RPMI8226 (cell line): ENCODE measurements at places on chromosomes 7 and 10.

GRCh38 chr10:31635415-31636065, 293.1 kb downstream of the ARHGAP12 start:
- no peak for DNase-seq

DNA sequence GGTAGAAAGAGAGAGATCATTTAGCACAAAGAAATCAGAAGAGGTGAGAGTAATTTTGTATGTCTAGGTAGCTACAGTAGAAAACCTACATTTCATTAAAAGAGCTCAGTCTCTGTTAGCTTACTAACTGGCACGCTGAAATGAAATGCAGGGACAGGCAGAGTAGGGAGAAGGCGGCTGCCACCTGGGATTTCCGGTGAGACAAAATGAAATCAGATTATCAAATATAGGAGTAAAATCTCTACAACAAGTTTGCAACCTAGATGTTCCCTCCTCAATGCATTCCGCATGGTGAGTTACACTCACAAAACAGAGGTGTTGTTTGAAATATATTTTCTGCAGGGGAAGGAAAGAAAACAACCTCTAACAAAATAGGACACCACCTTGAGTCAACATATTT, 55.9 kb downstream of the VOPP1 start:
- DNase-seq = peak; percentile 29

DNA sequence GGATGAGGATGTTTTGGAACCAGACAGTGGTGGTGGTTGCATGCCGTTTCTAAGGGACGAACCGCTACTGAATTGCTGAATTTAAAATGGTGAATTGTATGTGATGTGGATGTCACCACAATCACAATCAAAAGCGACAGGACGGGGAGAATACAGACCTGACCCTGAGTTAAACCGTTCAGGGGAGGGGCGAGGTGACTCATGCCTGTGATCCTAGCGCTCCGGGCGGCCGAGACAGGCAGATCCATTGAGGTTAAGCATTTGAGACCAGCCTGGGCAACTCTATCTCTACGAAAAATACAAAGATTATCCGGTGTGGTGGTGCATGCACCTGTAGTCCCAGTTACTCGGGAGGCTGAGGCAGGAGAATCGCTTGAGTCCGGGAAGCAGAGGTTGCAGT, 46.4 kb downstream of the UNCX start:
- DNase-seq = no peak

DNA sequence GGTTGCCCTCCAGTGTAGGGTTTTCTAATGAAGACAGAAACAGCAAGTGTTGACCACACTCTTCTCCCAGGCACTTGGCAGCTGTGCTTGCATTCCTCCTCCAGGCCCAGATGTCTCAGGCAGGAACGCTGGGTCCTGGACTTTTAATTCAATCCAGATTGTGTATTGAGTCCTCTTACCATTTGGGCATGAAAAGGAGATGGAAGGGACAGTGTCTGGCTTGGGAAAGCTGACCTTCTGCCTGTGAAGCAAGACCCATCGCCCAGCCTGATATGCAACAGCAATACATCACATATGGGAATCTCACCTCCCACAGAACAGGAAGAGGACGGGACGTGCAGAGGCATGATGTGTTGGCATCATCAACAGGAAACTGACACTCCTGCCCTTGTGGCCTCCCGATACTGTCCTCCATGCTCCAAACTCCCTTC, 174.4 kb upstream of the LYZL2 start:
- DNase-seq = no peak

- DNase-seq = no peak
Observed at GRCh38 chr7:2667843-2668242, 20.2 kb upstream of the AMZ1 start.

DNA sequence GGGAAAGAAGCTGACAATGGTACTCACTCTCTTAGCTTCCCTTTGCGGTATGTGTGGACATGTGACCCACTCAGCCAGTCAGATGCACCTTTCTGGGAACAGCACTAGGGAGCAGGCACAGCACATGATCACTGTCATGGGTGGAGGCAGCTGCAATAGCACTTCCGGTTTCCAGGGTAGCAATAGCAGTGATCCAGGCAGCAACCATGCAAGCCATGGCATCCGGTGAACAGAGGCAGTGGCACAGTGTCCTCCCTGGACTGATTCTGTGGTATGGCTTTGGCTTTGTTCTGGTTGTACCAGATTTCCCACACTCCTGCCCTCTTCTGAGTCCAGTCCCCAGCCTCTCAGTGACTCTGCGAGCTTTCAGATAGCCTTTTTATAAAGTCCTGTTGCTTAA, 86.8 kb upstream of the NAMPT start:
- no peak for DNase-seq

GRCh38 chr10:34716958-34717357, 98.1 kb downstream of the PARD3 start:
- DNase-seq = peak; percentile 26
